Pancreas (tissue), 10 donors: ENCODE measurements at places on chromosomes 3 and 15. TPM values are rescaled to one million over a fixed set of nuclear protein-coding genes. Genes with fewer than 3 reads are reported as not detected.

REC114 gene
- not detected for polyA plus RNA-seq

DNA sequence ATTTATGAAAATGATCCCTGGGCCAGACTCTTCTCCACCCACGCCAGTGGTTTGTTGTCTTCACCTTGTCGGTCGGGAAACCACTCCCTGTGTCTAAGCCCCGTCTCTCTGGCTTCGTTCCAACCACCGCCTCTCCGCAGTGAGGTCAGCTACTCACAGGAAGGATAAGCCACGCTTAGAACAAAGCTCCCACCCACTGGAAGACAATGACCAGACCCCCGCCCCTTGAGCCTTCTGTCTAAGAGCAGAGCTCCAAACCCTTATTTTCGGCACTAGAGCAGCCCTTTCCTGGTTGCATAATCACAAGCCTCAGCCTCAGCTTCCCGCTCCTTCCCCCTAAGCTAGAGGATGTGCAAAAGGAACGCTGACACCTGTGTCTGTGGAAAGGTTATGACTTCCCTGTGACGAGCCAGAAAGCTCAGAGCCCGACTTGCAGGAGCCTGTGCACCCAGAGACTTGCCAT lies 114.9 kb upstream of the MEF2A start:
- DNase-seq = peak; percentile 56
- no peaks in the 10 kb centered on the region for H3K4me1 ChIP-seq
- H3K4me3 ChIP-seq = no peak overlapping the region
- no peaks in the 10 kb centered on the region for H3K36me3 ChIP-seq
- H3K27me3 ChIP-seq = no peaks in the 10 kb centered on the region

DNA sequence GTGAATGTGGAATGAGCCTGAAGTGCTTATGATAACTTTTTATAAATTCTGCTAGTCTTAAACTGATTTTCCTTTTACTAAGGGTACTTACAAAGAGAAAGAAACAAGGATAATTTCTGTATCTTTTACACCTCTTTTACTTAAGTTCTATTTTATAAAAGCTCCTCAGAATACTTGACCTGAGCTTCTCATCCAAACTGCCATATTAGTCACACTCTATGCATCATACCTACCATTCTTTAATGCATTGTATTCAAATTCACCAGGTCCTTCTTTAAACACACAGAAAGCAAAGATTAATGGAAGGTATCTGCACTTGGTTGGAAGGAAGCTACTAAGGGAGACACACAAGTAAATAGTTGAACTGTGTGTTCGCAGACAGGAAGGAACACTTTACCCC lies 1.6 kb upstream of the TOPAZ1 start:
- no peaks in the 10 kb centered on the region for H3K4me1 ChIP-seq
- H3K4me3 ChIP-seq = no peak overlapping the region
- no peak overlapping the region for H3K27ac ChIP-seq
- no peaks in the 10 kb centered on the region for H3K27me3 ChIP-seq

DNA sequence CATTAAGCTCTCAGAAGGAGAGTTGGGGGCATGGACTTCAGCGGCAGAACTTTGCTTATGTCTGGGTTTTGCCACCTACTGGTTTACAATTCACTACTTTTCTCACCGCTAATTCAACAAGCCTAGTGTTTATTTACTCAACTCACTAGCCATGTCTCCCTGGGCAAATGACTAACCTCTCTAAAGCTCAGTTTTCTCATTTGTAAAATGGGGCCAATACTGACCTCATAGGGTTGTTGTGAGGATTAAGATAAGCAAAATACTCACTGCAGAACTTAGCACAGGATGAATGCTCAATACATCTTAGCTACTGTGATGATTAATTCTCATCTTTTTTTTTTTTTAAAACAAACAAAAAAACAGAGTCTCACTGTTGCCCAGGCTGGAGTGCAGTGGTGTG lies 106.3 kb downstream of the CADPS start:
- no peak overlapping the region for H3K27ac ChIP-seq
- no peaks in the 10 kb centered on the region for H3K27me3 ChIP-seq
- DNase-seq = no peak
- no peaks in the 10 kb centered on the region for H3K36me3 ChIP-seq
- no peaks in the 10 kb centered on the region for H3K4me1 ChIP-seq

GRCh38 chr3:37321377-37321781 lies 147.0 kb upstream of the LRRFIP2 start:
- no peaks in the 10 kb centered on the region for H3K4me1 ChIP-seq
- H3K36me3 ChIP-seq = peaks cover 9% of the 10 kb centered on the region
- H3K27me3 ChIP-seq = no peaks in the 10 kb centered on the region
- no peak overlapping the region for H3K4me3 ChIP-seq

GRCh38 chr3:184289426-184289938 lies 9.6 kb upstream of the PSMD2 start:
- no peak overlapping the region for H3K27ac ChIP-seq
- H3K27me3 ChIP-seq = no peaks in the 10 kb centered on the region
- H3K4me1 ChIP-seq = no peaks in the 10 kb centered on the region

GOLGA8J gene
- polyA plus RNA-seq = 0.07 TPM

GNB5 gene
- polyA plus RNA-seq = 28.2 TPM

SOX14 gene
- polyA plus RNA-seq = not detected

GRCh38 chr3:124660599-124660998 lies 69.7 kb upstream of the UMPS start:
- H3K27ac ChIP-seq = no peak overlapping the region
- H3K36me3 ChIP-seq = peaks cover 3% of the 10 kb centered on the region
- no peak overlapping the region for H3K4me3 ChIP-seq
- DNase-seq = no peak
- no peaks in the 10 kb centered on the region for H3K27me3 ChIP-seq

SNX22 gene
- 4.0 TPM for polyA plus RNA-seq

GALNT15 gene
- 2.8 TPM for polyA plus RNA-seq

C3orf49 gene
- not detected for polyA plus RNA-seq

DNA sequence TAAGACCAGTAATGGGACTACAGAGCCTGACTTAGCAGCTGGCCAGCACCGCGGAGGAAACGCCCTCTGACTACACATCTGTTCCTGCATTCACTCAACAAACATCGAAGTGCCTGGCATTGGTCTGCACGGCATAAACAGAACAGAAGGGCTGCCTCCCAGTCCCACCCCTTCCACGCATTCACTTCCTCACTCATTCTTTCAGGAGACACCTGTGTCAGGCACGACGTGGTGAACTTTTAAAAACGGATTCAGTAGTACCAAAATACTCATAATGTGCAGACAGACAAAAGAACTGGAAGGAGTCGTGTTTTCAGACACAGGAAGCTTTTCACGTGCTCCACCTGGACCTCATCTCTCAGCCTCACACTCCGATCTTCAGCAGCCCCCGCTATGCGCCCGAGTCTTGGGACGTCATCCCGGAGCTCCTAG lies 123.3 kb downstream of the XXYLT1 start:
- no peak for DNase-seq
- H3K36me3 ChIP-seq = no peaks in the 10 kb centered on the region
- no peaks in the 10 kb centered on the region for H3K4me1 ChIP-seq
- H3K27me3 ChIP-seq = no peaks in the 10 kb centered on the region

RBMS3 gene
- polyA plus RNA-seq = 4.0 TPM

PLA2G4E gene
- not detected for polyA plus RNA-seq

EIF4E3 gene
- 4.1 TPM for polyA plus RNA-seq

GRCh38 chr15:79060175-79060574 lies 30.4 kb downstream of the RASGRF1 start:
- no peak overlapping the region for H3K27ac ChIP-seq
- no peak for DNase-seq
- H3K4me1 ChIP-seq = no peaks in the 10 kb centered on the region
- no peak overlapping the region for H3K4me3 ChIP-seq
- no peaks in the 10 kb centered on the region for H3K36me3 ChIP-seq

GREM1 gene
- polyA plus RNA-seq = 0.34 TPM

COL8A1 gene
- 0.35 TPM for polyA plus RNA-seq

DNA sequence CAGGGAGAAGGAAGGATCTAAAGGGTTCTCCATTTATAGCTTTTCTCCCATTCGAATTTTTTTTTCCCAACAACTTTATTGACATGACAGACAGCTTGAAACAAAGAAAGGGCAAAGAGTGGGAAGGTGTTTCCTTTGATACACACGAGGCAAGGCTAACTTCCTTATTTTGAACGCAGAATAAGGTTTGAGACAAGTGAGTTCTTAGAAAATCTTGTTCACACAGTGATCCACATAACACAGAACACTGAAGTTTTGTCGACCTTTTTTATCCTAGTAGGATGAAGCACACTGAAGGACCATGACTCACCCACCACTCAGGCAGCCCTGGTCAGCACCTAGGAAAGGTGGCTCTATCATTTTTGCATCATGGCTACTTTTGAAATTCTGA lies 425.8 kb upstream of the MDFIC2 start:
- no peak for DNase-seq
- H3K36me3 ChIP-seq = no peaks in the 10 kb centered on the region
- no peak overlapping the region for H3K4me3 ChIP-seq
- H3K27ac ChIP-seq = no peak overlapping the region
- H3K4me1 ChIP-seq = no peaks in the 10 kb centered on the region

DNA sequence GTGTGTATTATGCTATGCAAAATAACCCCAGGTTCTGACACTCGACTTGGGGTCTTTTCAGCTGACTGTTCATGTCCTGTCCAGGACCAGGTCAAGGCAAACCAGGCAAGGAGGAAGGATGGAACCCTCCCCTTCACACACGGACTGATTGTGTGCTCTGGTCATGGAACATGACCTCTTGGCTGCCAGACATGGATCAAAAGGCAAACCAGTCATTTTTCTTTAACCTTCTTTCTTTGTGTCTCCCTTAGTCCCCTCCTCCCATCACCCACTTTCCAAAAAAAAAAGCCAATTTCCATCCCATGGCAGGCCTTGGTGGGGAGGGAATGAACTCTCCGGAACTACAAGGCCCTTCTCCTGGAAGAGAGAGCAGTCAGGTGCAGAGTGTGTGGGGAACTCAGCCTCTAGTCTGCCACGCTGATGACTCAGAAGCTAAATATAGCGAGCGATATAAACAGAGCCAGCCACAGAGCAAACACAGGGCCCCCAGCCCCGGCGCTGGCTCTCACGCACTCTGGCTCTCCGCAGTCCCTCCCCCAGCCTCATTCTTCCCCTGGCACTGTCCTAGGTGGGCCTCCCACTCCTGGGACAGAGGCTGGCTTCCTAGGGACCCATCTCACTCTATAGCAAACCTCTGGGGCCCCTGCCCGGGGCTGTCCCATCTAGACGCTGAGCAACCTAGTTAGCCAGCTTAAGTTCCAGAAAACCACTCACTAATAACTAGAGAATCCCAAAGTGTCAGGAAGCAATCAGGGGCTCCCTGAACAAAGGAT lies 10.0 kb downstream of the BMF start:
- DNase-seq = peak; percentile 84
- H3K4me1 ChIP-seq = peaks cover 75% of the 10 kb centered on the region
- H3K4me3 ChIP-seq = no peak overlapping the region
- peak overlapping the region; percentile 74 for H3K27ac ChIP-seq
- H3K27me3 ChIP-seq = no peaks in the 10 kb centered on the region
- H3K36me3 ChIP-seq = no peaks in the 10 kb centered on the region

GRCh38 chr3:121126707-121127035 lies 218.7 kb downstream of the STXBP5L start:
- no peak overlapping the region for H3K4me3 ChIP-seq
- no peak for DNase-seq
- H3K4me1 ChIP-seq = no peaks in the 10 kb centered on the region
- no peaks in the 10 kb centered on the region for H3K27me3 ChIP-seq

SCG3 gene
- 67.5 TPM for polyA plus RNA-seq

DNA sequence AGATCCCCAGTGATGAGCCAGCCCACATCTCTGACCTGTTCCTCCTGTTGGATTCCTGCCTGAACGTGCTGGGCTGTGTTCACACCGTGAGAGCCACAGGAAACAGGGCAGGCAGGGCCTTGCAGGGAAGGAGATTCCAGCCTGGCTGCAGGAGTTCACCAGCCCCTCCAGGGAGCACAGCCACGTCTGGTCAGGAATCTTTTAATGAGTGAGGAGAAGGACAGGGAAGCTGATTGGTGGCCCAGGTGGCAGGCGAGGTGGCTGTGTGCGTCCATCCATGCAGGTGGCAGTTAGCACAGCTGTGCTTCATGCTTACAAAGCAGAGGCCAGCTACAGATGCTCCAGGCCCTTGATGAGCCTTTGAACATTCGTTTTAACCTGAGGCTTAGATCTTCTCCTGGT lies 10.5 kb downstream of the LRRK1 start:
- no peak overlapping the region for H3K4me3 ChIP-seq
- H3K27ac ChIP-seq = no peak overlapping the region
- H3K27me3 ChIP-seq = no peaks in the 10 kb centered on the region
- H3K4me1 ChIP-seq = no peaks in the 10 kb centered on the region
- no peak for DNase-seq

DNA sequence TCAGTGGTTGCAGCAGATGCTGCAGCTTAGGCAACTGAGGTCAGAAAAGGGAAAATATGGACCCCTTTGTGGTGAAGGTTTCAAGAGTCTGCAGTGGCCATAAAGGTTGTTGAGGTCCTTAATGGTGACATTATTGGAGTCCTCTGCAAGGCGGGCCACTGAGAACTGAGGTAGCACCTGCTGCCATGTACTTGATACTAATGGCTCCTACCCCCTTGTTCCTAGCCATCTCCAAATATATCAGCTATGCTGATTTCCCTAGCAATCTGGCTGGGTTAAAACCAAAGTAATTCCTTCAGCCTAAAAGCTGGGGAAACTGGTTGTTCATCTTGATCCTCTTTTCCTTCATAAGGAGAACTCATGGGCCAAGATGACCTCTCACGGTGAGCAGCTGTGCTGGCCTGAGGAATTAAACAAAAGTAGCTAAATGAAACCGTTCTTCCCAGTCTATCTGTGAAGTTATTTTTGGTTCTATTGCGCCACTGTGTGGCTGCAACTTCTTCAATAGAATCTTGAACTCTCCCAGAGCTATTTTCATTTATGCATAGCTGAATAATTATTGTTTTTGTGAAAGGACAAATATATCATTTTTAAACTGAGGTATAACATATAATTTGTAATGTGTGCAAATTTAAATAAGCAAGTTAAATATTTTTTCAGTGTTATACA lies 76.1 kb upstream of the PLSCR4 start:
- H3K36me3 ChIP-seq = no peaks in the 10 kb centered on the region
- H3K4me3 ChIP-seq = no peak overlapping the region
- DNase-seq = peak; percentile 22
- no peaks in the 10 kb centered on the region for H3K4me1 ChIP-seq
- H3K27ac ChIP-seq = no peak overlapping the region
- H3K27me3 ChIP-seq = no peaks in the 10 kb centered on the region

GRCh38 chr3:133362539-133362938 lies 37.3 kb upstream of the BFSP2 start:
- H3K27ac ChIP-seq = no peak overlapping the region
- DNase-seq = no peak
- H3K4me3 ChIP-seq = no peak overlapping the region
- H3K27me3 ChIP-seq = no peaks in the 10 kb centered on the region
- H3K36me3 ChIP-seq = no peaks in the 10 kb centered on the region
- H3K4me1 ChIP-seq = no peaks in the 10 kb centered on the region
